ENCODE measurements at places on chromosomes 3 and 15.

- DNase-seq: no peak
Observed at GRCh38 chr3:50179710-50180109, 11.7 kb upstream of the GNAT1 start.

DNA sequence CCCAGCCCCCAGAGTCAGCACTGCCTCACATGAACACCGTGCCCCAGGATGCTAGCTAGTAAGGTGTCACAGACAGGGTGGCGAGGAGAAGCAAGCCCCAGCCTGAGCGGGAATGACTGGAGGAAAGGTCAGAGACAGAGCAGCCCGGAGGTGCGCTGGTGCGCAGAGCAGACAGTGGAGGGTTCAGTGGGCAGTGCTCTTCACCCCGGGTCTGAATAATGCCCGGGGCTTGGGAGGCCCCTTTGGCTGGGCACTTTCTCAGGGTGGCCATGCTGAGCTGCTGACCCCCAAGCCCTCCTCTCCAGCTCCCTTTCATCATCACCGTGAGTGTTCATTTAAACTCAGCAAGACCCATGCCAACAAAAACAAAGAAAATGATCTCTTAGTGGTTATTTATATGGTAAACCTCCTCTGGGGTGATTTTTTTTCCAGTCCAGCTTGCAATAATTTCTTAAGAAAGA is 110.8 kb downstream of the VGLL4 start:
- DNase-seq: no peak

GRCh38 chr15:94704421-94704820 is 473.1 kb downstream of the MCTP2 start:
- no peak for DNase-seq

DNA sequence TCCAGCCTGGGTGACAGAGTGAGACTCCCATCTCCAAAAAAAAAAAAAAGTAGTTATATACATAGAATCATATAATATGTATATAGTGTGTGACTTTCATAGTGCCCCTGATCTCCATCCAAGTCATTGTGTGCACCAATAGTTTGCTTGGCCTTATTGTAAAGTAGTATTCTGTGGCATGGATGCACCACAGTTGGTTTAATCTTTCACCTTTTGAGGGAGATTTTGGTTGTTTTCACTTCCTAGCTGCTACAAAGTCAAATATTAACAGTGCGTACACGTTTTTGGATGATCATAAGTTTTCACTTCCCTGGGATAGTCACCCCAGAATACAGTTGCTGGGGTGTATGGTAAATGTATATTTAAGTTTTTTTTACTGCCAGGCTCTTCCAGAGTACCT is 162.8 kb downstream of the PTPRG start:
- no peak for DNase-seq

- DNase-seq: no peak
Observed at GRCh38 chr3:33083958-33084357, 13.0 kb downstream of the GLB1 start.

DNA sequence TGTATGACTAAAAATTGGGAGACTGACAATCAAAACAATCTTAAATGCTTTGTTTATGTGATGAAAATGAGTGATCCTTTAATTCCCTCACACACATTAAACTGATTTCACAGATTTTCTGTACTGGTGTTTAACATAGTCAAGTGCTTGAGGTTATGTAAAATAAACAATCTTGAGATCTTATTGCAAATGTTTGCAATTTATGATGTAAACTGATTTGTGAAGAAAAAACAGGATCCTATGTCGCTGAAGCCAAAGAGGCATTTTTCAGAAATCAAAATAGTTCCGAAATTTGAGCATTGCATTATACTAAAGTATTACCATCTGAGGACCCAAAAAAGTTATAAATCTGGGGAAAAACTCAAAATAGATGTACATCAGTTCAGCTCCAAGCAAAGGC is 12.7 kb downstream of the SHOX2 start:
- no peak for DNase-seq

GRCh38 chr3:43187836-43188479 is 82.1 kb upstream of the POMGNT2 start:
- DNase-seq: no peak

- no peak for DNase-seq
Observed at GRCh38 chr15:66388043-66388363, 1.3 kb downstream of the MAP2K1 start.

GRCh38 chr15:90665288-90666134 is 51.6 kb upstream of the BLM start:
- no peak for DNase-seq

DNA sequence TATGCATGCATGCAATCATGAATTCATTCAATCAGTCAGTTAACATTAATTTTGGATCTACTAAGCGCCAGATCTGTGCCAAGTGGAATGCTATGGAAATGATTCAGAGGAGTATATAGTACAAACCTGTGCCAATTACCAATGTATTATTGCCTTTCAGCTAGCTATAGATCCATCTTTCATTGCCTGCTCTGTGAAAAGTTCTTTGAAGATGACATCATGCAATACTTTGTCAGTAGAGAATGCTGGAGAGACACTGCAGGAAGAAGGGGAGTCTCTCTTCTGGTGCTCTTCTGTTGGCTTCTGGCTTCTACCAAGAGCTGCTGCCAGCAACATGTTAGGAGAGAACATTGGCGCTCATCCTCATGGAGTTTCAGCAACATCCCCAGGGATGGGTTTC is 81.0 kb upstream of the LMCD1 start:
- DNase-seq: no peak

DNA sequence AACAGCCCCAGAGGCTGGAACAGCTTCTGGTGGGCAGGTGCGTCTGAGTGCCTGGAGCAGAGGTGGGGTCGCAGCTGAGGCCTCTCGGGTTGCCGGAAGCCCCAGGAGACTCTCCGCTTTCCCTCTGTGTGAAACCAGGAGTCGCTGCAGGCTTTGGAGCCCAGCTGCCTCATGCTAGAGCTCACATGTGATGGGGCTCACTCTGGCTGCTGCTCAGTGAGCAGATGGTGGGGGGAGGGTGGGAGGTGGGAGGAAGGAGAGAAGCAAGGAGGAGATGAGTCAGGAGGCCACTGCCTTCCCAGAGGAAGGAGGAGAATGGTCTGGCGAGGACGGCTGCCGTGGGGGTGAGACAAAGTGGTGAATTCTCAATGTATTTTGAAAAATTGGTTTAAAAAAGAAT is 290.1 kb upstream of the CHRNA7 start:
- DNase-seq: no peak

DNA sequence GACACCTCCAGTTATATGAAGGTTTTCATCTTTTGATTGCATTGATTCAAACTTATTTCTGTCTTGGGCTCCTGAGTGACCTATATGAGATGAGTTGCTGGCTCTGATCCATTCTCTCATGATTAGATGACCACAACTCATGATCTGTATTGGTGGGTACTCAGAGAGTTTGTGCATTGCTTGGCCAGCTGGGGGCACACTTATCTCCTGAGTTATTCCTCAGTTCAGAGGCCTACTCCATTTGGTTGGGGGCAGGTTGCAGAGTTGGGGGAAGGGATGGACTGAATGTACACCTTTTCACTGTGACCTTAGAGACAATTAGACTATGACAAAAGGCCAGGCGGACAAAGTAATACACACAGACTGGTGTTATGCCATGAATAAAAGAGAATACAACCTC is 166.2 kb upstream of the SEMA6D start:
- no peak for DNase-seq

- no peak for DNase-seq
Observed at GRCh38 chr3:148631124-148631903, 66.4 kb upstream of the AGTR1 start.

- DNase-seq: no peak
Observed at GRCh38 chr3:19473971-19474580, 325.8 kb downstream of the KCNH8 start.
